ENCODE measurements at places on chromosomes 1 and 21.

GRCh38 chr1:59007820-59008598, 224.2 kb upstream of the JUN start:
- DNase-seq = no peak

DNA sequence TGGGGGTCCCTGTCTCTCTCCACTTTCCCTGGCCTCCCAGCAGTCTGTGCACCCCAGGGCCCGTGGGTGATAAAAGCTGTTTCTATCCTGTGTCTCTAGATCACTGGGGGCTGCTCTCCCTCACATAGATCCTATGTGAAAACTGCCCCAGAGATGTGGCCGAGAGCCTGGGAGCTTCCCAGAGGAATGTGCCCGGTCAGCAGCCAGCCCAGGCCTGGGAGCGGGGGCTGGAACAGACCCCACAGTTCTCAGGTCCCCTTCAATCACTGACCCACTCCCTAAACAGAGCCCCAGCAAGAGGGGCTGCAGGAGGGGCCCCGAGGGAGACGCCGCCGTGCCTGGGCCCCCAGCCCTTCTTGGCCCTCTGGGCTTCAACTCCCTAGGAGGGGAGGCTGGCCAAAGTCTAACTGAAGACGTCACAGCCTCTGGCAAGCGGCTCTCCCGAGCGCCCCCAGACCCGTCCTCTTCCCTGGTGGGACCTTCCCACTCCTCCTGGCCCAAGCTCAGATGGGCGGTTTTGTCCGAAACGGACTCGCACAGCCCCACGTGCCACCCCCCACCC, 403 bp downstream of the MXRA8 start:
- DNase-seq = peak; percentile 62

DNA sequence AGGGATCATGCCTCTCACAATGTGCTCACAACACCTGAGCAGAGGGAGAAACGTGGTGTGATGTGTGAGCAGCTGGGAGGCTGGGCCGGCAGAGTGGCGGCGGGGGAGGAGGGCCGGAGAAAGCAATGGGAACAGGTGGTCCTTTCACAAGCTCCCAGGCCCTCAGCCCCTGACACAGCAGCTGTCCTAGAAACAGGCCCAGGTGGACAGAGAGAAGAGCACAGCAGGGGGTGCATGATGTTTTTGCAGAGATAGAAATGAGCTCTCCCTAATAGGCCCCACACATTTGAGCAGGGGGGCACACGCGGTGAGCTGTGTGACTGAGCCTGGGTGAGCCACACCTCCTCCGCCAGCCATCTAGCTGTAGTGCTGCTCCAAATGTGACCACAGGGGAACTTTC, 7.6 kb upstream of the RGS16 start:
- no peak for DNase-seq

GRCh38 chr1:174990382-174990999, 9.3 kb upstream of the CACYBP start:
- peak; percentile 40 for DNase-seq

DNA sequence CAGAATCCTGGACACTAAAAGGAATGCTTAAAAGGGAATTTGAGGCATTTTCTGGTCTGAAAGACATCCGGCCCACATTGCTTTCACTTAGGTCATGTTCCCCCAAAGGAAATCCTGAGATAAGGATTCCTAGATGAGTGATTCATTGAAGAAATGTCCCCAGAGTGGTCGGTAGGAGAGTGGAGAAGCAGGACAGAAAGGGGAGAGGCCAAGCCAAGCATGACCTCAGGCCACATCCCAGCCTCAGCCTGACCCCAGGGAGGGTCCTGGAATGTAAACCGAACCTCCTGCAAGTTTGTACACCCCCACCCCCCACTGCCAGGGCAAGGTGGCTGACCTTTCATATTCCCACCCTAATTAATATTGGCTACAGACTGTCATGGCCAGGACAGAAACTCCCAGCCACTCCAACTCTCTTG, 16.6 kb downstream of the HIVEP3 start:
- no peak for DNase-seq

- no peak for DNase-seq
Observed at GRCh38 chr1:240646571-240647240, 34.8 kb upstream of the GREM2 start.

GRCh38 chr1:172321451-172321850, 99.0 kb upstream of the C1orf105 start:
- no peak for DNase-seq

DNA sequence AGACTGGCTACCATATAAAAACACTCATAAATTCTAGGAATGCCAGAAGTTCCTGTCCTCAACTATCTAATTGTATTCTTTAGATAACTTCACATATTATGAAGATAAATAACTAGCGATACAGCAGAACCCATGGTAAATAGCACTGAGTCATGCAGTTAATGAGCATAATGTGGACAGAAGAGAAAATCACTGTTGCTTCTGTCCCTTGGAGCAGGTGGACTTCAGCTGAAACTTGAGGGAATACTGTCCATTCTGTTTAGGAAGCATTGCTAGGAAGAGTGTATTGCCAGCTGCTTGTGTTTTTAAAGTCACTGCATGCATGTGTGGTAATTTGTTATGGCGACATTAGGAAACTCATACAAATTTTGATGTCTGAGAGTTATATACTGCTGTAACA, 854.4 kb downstream of the LTN1 start:
- no peak for DNase-seq

DNA sequence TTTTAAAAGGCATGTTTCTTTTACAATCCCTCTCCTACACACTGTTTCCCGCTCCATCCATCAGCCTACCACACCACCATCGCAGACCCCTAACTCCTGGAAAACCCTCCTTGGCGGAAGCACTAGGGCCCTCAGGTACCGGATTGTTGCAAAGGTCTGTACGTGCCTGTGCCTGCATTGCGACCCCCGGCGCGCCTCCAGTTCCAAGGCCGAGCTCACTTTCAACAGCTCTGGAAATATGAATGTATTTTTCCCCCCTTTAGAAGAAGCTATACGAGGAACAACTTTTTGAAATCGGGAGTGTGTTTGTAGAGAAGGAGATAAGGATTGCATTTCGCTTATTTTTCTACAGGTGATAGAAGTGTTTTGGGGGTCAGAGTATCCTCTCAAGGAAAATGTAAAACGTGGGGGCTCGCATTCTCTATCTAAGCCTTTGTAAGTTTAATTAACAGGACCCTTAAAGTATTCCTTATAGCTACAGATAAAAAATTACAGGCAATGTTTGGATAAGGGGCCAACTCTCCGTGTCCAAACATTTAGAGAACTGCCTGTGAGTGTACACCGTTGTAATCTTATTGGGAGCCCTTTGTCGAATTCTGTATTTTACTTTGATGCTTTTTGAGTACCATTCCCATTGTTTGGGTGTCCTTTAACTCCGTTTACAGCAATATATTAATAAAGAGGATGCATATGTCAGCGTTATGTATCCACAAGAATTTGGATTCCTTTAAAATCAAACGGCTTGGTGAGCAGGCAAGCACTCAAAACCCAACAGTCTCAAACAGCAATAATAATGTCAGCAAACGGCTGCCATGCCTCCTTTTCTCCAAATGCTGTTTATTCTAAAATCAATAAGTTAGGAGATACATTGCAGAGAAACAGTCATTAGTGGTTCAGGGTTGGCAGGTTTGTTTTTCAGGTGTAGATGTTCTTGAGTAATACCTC, 5.9 kb downstream of the PRRX1 start:
- no peak for DNase-seq

- DNase-seq = no peak
Observed at GRCh38 chr1:92544756-92545165, 58.0 kb upstream of the GFI1 start.

DNA sequence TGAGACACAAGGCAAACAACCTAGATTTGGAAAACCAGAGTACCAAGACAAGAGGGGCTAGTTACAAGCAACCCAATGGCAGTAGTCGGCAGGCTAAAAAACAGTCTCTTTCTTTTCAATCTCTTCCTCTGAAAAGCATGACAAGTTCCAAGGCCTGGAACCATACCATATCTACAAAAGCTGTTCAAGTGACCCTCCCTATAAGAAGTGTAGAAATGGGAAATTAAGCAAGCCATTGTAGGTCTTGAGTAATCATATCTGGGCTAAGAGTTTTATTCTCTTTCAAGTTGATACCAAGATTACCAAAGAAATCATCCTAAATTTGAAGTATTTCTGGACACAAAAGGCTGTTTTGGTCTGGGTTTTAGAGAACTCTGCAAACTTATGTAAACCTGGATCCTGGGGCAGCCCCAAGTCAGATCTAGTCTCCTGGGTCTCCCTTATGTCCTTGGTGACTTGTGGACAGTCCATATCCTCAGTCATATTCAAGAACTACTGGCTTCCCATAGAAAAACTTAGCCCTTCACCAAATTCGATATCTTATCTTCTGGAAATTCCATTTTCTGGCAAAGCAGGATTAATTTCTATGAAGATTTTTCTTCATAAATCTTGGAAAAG, 24.7 kb downstream of the FMO3 start:
- DNase-seq = no peak

GRCh38 chr1:155277902-155278688, 832 bp downstream of the HCN3 start:
- DNase-seq = peak; percentile 30

DNA sequence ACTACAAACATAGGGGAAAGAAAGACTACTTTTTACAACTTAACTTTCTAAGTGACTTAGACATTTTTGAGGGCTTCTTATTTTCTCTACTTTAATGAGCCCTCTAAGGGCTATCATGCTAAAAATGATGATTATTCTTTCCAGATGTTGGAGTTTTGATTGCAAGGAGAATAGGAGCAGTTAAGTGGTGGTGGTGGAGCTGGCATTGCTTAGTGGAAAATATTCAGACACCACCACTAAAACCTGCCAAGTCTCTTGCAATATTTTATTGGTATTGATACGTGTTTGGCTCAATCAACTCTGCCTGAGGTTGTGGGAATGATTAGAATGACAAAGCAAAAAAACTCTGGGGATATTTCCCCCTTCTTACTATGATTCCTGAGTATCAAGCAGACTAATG, 82.6 kb upstream of the PTGFR start:
- no peak for DNase-seq

- DNase-seq = no peak
Observed at GRCh38 chr1:3711780-3712451, 40.3 kb upstream of the CCDC27 start.

DNA sequence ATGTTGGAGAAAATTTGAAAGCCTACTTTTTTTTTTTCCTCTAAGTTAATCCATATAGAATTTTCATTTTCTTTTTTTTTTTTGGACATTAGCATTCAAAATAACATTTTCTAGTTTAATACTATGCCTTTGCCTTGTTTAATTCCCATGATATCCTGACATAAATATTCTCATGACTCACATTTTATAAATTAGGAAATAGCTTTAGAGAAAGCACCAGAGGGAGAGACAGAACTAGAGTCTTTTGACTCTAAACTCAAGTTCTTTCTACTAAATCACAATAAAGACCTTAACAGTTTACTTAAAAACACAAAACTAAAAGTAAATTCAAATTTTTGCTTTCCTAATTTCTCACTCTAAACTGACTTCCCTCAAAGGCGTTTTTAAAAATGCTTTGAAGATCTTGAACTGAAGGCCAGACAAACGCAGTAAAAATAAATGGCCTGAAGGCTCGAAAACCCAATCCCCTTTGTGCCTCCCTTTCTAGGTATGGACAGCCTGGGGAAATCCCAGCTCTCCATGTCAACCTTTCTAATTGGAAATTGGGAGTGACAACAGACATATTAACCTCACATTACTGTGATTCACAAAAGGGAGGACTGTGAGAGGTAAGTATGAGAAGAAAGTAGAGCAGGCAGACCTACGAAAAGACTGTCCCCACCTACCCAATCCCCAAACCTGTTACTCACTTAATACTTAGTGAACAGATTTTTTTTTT, 104.6 kb downstream of the ENAH start:
- DNase-seq = no peak

GRCh38 chr1:51516649-51517158, 2.4 kb downstream of the EPS15 start:
- DNase-seq = no peak

DNA sequence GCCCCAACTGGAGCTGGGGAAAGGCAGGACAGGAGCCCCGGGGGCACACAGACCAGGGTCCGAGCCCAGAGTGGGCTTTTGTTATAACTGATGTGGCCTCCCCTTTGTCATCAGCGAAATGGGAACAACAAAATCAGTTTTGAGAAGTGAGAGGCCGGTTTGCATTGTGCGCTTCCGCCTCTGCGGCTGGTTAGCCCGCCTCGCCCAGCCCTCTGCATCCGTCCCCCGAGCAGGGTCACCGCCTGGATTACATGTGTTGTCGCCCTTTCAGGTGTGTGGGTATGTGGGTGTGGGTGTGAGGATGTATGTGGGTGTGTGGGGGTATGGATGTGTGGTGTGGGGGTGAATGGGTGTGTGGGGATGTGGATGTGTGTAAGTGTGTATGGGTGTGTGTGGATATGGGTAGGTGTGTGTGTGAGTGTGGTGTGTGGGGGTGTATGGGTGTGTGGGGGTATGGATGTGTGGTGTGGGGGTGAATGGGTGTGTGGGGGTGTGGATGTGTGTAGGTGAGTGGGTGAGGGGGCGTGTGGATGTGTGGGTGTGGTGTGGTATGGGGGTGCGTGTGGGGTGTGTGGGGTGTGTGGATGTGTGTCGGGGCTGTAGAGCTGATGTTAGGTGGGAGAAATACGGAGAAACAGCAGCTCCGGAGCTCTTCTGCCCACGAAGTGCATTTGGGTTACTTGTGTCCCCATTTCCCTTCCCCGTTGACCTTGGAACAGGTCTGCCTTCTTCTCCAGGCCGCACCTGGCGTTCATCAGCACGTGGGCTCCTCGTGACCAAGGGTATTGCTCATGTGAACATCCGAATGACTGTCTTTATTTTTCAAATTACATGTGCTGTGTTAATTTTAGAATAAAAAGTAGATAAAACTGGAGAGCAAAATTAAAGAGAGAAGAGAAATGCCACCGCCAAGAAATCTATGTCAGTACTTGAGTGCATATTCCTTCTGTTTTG, 67.6 kb downstream of the FHAD1 start:
- no peak for DNase-seq

- no peak for DNase-seq
Observed at GRCh38 chr1:234603221-234604204, 6.5 kb downstream of the IRF2BP2 start.

- no peak for DNase-seq
Observed at GRCh38 chr1:6580119-6580592, 362 bp downstream of the ZBTB48 start.

DNA sequence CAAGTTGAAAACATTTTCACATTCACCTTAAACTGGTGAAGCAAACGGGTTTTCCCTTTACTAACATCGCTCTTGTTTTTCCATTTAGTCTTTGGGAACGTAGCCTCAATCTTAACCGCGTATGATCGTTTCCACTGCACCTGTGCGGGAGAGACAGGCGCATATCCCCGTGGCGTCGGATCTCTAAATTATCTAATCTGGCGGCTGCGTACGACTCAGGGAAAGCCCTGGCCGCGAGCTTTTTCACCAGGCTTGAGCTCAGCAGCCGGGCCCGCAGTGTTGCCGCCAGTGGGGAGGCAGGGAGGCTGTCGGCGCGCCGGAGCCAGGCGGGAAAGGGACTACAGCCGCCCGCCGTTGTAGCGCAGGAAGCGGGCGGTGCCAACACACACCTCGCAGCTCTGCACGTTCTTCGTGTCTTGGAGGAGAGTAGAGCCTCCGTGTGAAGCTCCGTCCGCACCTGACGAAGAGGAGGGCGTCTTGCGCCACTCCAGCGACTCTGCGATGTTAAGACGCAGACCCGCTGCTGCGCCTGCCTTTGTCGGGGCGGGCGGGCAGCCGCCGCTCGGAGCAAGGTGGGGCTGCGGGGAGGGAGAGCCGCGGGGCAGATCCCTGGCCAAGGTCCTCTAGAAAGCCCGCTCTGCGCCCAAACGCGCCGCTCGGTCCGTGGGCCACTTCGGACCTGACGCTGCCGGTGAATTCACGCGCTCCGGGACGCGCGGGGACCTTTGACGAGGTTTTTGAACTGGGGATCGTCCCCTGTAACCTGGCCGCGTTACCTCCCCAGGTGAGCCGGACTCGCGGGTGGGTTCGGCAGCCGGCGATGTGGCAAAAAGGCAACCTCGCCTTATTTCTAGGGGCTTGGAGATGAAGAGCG, 18.5 kb upstream of the TBX15 start:
- no peak for DNase-seq
